ENCODE measurements at places on chromosomes 13 and 19.

GRCh38 chr19:12788682-12789097 lies 2.6 kb upstream of the JUNB start:
- H3K4me3 ChIP-seq: peak overlapping the region; percentile 96
- H3K27me3 ChIP-seq: no peaks in the 10 kb centered on the region
- peaks cover 58% of the 10 kb centered on the region for H3K4me1 ChIP-seq
- H3K27ac ChIP-seq: peak overlapping the region; percentile 97
- DNase-seq: no peak

DNA sequence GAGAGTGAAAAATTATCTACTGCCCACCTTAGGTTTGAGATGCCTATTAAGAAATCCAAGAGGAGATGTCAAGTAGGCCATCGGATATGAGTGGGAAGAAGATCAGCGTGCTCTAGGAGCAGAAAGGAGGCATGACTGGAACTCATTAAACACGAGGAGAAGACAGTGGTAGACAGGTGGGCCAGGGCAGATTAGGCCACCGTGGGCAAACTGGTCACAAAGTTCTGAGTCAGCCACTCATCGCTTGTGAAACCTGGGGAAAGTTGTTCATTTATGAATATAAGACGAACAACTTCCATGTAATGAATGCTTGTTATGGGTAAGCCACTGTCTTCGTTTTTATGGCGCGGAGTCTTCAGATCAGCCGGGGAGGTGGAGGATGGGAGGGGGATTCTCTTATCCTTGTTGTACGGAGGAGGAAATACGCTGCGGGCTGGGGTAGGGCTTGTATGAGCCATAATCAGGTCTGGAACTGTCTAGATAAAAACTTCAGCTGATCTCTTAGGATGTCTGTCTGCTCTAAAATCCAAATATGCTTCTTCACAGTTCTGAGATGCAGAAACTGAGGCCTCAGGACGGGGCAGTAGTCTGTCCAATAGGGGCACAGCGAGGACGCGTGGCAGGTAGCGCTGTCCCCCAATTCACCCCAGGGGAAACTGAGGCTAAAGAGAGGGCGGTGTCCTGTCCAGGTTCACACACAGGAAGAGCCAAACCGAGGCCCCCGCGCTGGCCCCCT lies 1.1 kb upstream of the ZNF444 start:
- no peak for DNase-seq
- peak overlapping the region; percentile 88 for H3K27ac ChIP-seq
- H3K27me3 ChIP-seq: no peaks in the 10 kb centered on the region
- H3K4me3 ChIP-seq: peak overlapping the region; percentile 57

GRCh38 chr19:575527-576506 lies 3.4 kb downstream of the BSG start:
- H3K4me3 ChIP-seq: peak overlapping the region; percentile 34
- no peaks in the 10 kb centered on the region for H3K27me3 ChIP-seq
- peaks cover 57% of the 10 kb centered on the region for H3K4me1 ChIP-seq
- H3K27ac ChIP-seq: peak overlapping the region; percentile 61

DNA sequence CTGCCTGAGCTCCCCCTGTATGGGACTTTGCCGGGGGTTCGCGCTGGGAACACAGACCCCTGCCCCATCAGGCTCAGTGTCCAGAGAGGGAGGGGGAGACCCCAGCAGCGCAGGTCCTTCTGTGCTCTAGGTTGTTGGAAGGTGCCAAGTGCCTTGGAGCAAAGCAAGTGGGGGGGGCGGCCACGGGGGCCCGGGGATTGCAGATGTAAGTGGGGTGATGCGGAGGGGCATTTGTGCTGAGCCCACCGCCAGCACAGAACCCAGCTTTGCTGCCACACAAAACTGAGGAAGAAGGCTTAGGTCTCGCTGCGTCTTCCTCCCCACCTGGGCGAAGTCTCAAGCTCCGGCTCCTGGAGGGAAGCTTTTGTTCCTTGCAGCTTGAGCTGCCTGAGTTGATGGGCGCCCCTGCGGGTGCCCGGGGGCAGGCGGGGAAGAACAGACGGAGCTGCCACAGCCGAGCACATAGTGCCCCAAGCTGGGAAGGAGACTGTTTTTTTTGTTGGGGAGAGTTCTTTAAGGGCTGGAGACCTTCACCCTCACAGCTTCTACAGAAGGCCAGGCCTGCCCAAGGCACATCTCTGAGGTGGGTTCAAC lies 1.5 kb upstream of the NTN5 start:
- DNase-seq: no peak
- H3K36me3 ChIP-seq: no peaks in the 10 kb centered on the region
- H3K27me3 ChIP-seq: no peaks in the 10 kb centered on the region

DNA sequence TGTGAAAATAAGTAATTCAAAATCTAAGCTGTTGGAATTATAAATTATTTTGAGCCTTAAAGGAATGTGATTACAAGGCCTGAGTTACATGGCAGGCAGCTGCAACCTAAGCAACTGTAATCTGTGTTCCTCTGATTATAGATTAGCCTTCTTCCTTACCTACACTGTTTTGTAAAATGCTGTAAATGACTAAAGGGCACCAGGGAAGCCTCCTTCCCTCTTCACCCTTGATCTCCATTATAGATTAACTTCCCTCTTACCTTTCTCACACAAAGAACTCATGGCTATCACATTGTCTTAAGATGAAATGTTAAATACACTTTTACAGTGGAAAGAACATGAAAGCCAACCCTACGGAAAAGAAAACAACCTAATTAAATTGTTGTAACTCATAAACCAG lies 423.7 kb upstream of the KLF12 start:
- no peaks in the 10 kb centered on the region for H3K36me3 ChIP-seq
- H3K27me3 ChIP-seq: no peaks in the 10 kb centered on the region
- H3K4me1 ChIP-seq: no peaks in the 10 kb centered on the region
- DNase-seq: no peak
